Esophagus squamous epithelium (tissue), 5 donors: ENCODE measurements at places on chromosomes 1 and 21. TPM values are rescaled to one million over a fixed set of nuclear protein-coding genes. Genes with fewer than 3 reads are reported as not detected.

DNA sequence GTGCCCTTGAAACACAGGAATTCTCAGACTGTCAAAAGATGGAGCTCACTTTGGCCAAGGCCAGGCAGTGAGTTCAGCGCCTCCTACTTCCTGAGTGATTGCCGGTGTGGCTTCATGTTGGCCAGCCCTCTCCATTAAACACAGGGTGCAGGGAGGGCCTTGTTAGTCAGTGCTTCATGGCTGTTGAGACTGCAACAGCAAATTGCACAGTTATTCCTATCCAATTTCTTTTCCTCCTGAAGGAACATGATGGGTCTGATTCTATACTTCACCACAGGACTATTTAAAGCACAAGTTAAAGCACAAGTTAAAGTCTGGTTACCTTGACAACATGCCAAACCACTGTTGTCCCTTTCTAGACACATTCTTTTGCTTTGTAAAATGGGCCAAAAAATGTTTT, 156.6 kb downstream of the SIPA1L2 start:
- no peak for DNase-seq

- DNase-seq = no peak
Observed at GRCh38 chr1:10084045-10084444, 51.3 kb downstream of the UBE4B start.

- DNase-seq = no peak
Observed at GRCh38 chr1:207858806-207859205, 52.1 kb downstream of the CD34 start.

- DNase-seq = no peak
Observed at GRCh38 chr1:66758241-66758755, 6.0 kb downstream of the DYNLT5 start.

- DNase-seq = no peak
Observed at GRCh38 chr1:63103682-63104081, 218.7 kb upstream of the FOXD3 start.

DNA sequence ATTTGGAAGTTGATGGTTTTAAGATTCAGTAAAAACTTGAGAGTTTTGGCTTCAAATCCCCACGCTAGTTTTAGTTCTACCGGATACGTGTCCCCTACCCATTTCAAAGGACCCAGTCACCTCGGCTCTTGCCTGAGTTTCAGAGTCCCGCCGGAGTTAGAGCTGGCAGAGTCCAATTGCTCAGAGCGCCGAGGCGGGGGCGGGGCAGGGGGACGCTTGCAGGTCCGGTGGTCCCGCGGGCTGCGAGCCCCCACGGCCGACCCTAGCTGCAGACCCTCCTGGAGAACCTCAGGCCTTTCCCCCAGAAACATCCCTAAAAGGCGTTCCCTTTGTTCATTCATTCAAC, 765 bp upstream of the VPS45 start:
- DNase-seq = no peak

- DNase-seq = no peak
Observed at GRCh38 chr1:178354816-178355215, 141.9 kb downstream of the CLEC20A start.

DNA sequence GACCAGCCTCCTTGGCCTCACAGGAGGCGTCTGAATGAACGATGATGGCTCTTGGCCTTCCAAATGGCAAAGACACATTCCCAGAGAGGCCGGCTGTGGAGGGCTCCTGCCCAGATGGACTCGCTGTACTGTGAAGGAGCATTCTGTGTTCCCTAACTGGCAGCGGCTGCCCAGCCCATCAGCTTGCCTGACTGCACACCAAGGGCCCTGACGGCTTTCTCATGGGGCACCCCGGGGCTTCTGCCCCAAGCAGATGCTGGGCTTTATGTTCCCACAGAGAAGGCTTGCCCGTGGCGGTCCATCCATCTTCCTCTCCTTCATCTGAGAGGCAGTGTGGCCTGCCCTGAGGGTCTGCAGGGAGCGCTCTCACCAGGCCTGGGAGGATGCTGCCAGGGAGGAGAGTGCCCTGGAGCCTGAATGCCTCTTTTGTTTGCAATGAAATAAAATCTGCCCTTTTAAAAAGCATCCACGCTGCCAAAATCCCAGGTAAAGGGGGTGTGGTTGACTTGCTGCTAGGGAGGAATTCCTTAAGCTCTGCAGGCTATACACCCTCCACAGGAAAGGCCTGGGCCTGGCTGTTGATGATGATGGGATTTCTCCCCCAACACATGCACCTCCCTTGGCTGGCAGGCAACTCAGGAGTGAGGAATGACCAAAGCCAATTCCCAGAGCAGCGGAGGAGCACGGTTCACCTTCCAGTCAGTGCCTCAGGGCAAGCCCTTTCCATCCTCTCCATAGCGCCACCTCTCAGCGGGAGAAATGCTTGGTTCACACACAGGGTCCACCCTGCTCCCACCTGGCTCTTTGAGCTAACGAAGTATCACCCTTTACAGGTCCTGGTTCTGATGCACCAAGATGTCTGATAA, 84.6 kb upstream of the SSX2IP start:
- DNase-seq = no peak

DNA sequence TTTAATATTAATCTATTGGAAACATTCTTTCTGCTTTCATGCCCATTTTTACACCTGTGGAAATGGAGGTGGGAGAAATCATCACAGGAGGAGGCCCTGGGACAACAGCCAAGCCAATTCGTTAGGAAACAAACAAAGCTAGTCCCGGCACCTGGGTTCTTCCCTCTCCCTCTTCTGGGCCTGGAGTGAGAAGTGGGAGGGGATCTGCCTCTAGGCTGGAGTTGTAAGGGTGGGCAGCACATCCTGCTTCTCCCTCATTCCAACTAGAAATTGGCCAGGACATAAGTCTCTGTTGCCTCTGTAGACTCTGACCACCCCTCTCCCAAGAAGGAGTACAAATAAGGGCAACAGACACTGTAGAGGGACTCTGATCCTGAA, 20.2 kb upstream of the ERO1B start:
- DNase-seq = no peak

DNA sequence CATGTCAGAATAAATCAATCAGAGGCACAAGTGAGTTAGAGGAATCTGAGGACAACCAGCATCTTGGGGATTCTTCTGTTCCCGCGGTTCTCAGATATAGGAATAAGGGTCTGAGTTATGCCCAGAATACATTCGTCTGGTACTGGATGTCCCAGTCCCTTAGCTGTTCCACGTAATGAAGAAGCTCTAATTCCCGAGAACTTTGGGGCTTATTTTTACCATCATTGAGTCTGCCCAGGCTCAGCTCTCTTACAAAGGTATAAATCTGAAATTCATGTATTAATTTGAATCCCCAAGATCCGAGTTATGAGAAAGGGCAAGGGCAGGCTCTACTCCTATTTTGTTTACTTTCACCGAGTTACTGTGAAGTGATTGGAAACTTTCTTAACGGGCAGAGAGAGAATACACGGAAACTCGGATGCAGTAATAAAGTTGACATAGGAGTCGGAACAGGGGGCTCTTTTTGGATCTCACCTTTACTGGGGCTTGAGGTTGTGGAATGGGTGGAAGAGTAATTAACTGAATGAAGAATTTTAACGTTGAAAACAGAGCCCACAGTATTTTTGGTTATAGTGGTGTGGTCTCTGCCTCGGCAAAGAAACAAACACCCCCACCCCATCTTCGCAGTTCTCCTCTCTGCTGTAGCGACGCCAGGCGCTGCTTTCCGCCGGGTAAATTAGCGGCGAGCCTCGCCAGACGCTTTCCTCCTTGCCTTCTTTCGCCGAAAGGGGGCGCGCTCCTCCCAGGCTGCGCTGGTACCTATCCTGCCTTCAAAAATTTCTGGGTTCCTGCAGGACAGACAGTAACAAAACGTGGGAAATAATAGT, 7.1 kb downstream of the PRRX1 start:
- DNase-seq = no peak

DNA sequence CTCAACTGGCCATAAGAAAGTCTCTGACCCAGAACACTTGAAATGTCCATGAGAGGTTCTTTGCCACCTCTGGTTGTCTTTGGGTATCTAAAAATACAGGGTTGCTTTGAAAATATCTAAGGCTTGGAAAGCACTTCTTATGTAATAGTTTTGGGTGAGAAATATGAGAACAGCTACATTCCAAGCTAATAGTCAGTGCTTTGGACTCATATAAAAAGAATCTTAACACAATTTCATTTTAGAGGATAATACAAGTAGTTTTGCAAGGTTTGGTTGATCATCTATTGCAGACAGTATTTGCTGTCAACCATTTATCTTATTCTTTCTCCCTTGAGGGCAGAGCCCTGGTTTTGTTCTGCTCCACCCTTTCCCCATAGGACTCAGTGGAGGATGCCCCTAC, 207.5 kb downstream of the KCNK2 start:
- no peak for DNase-seq

DNA sequence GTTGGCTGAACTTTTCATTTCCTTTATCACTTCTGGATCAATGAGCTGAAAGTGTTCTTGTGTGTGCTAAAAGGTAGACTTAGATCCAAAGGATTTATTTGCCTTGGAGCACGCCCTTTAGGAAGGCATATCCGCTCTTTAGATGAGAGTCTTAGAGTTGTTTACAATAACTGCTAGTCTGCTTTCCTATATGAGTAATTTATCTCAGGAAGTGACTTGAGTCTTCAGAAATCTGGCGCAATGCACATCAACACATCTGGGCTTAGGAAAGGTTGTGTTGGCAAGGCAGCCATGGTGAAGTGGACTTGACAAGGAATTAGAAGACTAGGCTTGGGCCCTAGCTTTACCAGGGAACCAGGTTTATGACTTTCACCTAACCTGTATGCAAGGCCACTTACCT, 204.1 kb upstream of the PTGFR start:
- no peak for DNase-seq

DNA sequence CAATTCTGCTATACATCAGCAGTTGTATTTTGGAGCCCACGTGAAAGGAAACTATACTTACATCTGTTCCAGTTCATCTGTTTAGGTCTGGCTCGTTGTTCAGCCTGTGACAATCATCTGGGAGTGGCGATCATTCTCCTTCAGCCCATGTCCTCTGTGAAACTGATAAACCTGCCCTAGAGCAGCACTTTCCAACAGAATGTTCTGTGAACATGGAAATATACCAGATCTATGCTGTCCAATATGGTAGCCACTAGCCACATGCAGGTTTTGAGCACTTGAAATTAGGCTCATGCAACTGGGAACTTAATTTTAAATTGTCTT, 24.5 kb upstream of the COQ8A start:
- no peak for DNase-seq

GRCh38 chr1:82108843-82109242, 308.1 kb downstream of the ADGRL2 start:
- DNase-seq = no peak

- DNase-seq = no peak
Observed at GRCh38 chr21:46585191-46585953, 19.5 kb downstream of the S100B start.

DNA sequence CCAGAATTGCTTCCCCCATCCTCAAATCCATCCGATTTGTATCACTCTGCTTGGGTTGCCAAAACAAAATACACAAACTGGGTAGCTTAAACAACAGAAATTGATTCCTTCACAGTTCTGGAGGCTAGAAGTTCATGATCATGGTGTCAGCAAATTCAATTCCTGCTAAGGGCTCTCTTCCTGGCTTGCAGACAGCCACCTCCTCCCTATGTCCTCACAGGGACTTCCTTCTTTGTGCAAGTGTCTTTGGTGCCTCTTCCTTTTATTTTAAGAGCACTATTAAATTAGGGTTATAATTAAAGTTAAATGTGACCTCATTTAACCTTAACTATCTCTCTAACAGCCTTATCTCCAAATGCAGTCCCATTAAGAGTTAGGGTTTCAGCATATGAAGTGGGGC, 112.8 kb downstream of the PLPP3 start:
- no peak for DNase-seq

DNA sequence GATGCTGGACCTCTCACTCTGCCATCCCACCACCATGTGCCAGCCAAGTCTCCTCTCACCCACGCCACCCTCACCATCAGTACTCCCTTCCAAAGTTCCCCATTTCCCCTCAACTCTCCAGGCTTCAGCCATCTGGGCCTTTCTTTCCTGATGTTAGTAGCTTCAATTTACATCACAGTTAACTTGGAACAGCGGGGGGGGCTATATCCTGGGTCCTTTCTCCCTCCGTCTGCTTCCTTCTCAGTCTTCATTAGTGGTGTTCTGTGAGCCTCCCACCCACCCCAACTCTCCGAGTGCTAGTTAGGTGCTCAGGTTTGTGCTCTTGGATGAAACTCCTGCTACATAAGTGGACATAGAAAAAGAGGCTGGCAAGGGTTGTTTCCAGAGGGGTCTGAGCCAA, 31.9 kb downstream of the KCNC4 start:
- DNase-seq = no peak

DNA sequence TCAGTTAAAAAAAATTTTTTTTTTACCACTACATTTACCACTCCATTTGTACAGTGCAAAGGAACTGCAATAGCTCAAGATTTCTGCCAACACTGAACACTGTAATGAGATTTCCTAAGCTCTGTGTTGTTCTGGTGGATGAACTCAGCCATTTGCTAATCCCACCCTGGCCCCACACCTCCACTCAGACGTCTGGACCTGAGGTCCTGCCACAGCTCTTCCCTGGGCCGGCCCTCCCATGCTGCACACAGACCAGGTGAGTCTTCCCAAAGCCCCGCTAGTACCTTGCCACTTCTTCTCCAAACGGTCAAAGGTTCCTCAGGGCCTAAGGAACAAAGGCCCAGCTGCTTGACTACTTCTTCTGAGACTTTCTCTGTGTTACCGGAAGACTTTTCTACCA, 56.4 kb downstream of the SLC45A1 start:
- no peak for DNase-seq

DNA sequence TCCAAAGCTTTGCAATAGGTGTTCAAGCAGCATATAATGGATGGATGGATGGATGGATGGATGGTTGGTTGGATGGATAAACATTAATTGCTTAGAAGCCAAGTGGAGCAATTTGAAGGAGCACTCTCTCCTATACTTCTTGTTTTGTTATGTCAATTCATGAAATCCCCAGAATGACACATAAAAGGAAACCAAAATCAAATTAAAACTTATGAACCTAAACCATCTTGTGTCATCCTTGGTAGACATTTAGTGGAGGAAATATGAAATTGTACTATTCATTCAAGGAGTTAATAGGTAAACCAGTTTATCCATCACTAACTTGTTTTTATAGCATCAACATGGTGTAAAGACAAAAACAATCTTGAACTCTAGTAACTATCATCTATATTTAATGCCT, 122.5 kb downstream of the NR5A2 start:
- DNase-seq = no peak

DNA sequence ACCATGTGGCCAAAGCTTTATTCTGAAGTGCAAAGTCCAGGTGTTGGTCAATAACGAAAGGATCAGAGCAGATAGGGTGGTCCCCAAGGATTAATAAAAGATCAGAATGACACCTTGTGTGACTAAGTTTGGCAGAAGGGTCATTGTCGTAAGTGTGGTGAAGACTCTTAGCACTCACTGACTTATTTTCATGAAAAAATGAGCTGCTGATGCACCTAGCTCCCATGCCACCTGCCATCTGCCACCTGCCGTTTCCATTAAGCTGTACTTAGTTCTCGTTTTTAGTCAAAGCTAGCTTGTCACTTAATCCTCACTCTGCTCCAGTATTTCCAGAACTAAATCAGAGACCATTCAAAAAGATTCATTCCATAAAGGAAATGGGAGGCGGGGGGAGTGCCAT, 112.6 kb downstream of the SEC16B start:
- no peak for DNase-seq

GRCh38 chr1:30321246-30321910, 402.0 kb downstream of the MATN1 start:
- DNase-seq = no peak

Gene OPTC
- total RNA-seq = not detected

Gene ADAMTS4
- total RNA-seq = 2.1 TPM

Gene RYR2
- total RNA-seq = 4.6 TPM

Gene TRAF3IP3
- total RNA-seq = 1.2 TPM

Gene ORC1
- 2.3 TPM for total RNA-seq

Gene VCAM1
- 3.8 TPM for total RNA-seq

Gene NBPF20
- total RNA-seq = 0.34 TPM

Gene HMGCS2
- total RNA-seq = 1.1 TPM
